PC-9 (cell line): ENCODE measurements at places on chromosomes 4 and X. TPM values are rescaled to one million over a fixed set of nuclear protein-coding genes. Genes with fewer than 3 reads are reported as not detected.
A peak's percentile ranks its signal among the peaks of the same experiment; 100 is the strongest.

Gene TECRL
- not detected in 2 replicates for total RNA-seq

Gene CLDN34
- total RNA-seq: not detected in 2 replicates

- no peaks in the 10 kb centered on the region for H3K36me3 ChIP-seq
- peaks cover 31% of the 10 kb centered on the region for H3K4me1 ChIP-seq
- H3K27ac ChIP-seq: peak overlapping the region; percentile 98
These were observed 128.8 kb upstream of the GPC4 start for GRCh38 chrX:133544115-133544514.

DNA sequence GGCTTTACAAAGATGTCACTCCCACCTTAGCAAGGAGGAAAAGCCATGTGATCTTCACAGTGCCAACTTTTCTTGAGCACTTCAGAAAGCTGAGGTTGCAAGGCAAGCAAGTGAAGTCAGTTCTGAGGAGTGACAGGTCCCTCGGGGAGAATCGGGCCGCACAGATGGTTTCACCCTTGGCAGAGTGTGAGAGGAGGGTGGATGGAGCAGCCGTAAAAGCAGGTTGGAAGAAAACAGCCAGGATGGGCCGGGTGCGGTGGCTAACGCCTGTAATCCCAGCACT, 43.6 kb upstream of the TLR3 start:
- no peak for DNase-seq
- H3K27ac ChIP-seq: no peak overlapping the region
- H3K27me3 ChIP-seq: no peaks in the 10 kb centered on the region
- H3K4me1 ChIP-seq: no peaks in the 10 kb centered on the region
- no peaks in the 10 kb centered on the region for H3K36me3 ChIP-seq
- no peak overlapping the region for H3K4me3 ChIP-seq

GRCh38 chr4:114827651-114828050, 229.0 kb downstream of the UGT8 start:
- no peak overlapping the region for H3K4me3 ChIP-seq
- H3K27ac ChIP-seq: no peak overlapping the region
- no peaks in the 10 kb centered on the region for H3K27me3 ChIP-seq
- no peaks in the 10 kb centered on the region for H3K36me3 ChIP-seq

DNA sequence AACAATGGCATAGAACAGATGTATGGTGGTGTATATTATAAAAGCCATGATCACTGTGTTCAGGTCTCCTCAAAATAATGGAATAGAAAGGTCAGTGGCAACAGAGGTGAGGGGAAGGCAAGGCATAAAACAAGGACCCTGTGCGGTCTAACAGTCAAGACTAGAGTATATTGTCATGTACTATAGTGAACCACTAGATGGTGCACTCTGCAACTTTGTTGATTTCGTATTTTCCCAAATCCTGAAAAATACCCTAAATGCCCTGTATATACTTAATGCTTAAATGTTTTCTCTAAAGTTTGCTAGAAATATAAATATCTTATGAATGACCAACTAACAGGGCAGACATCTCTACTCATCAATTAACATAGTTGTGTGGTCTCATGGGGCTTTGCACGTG, 453.0 kb downstream of the PCDH11X start:
- H3K4me1 ChIP-seq: no peaks in the 10 kb centered on the region
- no peak overlapping the region for H3K27ac ChIP-seq
- no peaks in the 10 kb centered on the region for H3K36me3 ChIP-seq

DNA sequence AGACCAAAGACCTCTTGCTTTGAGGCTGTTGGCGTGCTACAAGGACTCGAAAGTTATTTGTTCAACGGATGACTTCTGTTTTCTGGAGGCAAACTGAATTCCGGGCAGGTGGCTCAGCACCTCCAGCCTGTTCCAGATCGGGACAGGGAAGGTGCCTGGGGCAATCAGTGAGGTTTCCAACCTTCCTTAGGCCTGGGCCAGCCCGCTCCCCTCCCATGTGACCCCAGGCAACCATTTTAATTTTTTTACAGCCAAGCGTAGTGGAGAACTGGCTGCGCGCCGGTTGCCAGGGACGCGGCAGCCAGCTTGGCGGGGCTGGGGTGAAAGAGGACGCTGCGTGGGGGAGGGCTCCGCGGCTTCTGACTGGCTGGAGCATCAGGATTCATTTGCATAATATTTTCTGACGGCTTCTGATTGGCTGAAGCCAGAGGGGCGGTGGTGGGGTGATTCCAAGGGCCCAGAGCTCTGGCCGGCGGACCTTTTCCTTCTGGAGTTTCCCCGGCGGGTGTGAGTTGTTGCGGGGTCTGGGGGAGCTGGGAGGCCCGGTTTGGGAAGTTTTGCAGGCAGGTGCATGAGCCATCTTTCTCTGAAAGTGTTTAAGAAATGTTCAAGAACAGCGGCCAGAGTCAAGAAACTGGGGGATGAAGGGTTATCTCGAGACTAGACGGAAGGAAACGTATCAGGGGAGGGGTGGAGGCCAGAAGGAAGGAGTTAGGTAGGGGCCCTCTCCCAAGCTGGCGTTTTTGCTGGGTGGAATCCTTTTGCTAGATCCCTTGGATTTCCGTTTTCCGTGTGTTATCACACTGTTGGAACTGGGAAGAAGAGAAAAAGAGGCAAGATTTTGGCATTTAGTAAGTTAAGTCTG, at the start of gene MID1IP1:
Gene MID1IP1 (plus strand): TSS at position 479 of the 865 bp plus-strand sequence. CDS start 3,488 bp downstream, outside the sequence.
- H3K27me3 ChIP-seq: no peaks in the 10 kb centered on the region
- H3K27ac ChIP-seq: no peak within 1 kb of the TSS
- H3K4me1 ChIP-seq: no peaks in the 10 kb centered on the region
- H3K4me3 ChIP-seq: no peak within 1 kb of the TSS

DNA sequence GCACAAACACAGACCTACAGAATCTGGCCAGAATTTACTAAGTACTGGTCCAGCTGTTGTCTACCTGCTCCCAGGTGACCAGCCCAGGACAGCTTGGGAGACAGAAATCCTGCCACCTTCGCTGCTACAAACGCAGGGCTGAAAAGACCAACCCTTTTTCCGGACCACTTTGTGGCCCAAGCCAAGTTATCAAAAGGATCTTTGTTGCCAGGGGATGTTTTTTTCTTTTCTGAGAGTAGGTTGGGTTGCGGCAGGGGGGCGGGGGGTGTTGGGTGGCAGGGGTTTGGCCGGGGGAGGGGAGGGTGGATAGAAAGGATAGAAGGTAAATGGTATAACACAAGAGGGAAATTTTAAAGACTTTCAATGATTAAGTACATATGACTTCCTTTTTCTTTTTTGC, 63.4 kb downstream of the STOX2 start:
- no peaks in the 10 kb centered on the region for H3K4me1 ChIP-seq
- no peak overlapping the region for H3K27ac ChIP-seq
- DNase-seq: no peak
- H3K36me3 ChIP-seq: no peaks in the 10 kb centered on the region
- H3K4me3 ChIP-seq: no peak overlapping the region
- no peaks in the 10 kb centered on the region for H3K27me3 ChIP-seq
